Fibroblast of villous mesenchyme (primary cell): ENCODE measurements at places on chromosomes 1 and 21. TPM values are rescaled to one million over a fixed set of nuclear protein-coding genes. Genes with fewer than 3 reads are reported as not detected.

The NBPF10 gene
- 1.3 and 2.3 TPM in 2 replicates for total RNA-seq

The HENMT1 gene
- 5.2 and 6.0 TPM in 2 replicates for total RNA-seq

The NBPF20 gene
- 2.3 and 2.6 TPM in 2 replicates for total RNA-seq

The TFB2M gene
- total RNA-seq: 24.8 and 29.4 TPM in 2 replicates

The MAP10 gene
- total RNA-seq: 1.9 and 2.2 TPM in 2 replicates

The CACNA1S gene
- total RNA-seq: not detected in 2 replicates

The FCAMR gene
- total RNA-seq: not detected in 2 replicates

The LRRC7 gene
- 0.32 and 0.43 TPM in 2 replicates for total RNA-seq
